Gastrocnemius medialis (tissue), 4 donors: ENCODE measurements at places on chromosomes 6 and 20.

- no peak for DNase-seq
Measured at GRCh38 chr6:44253307-44254101, 3.8 kb downstream of the SLC35B2 start.

GRCh38 chr6:13038315-13038714, 290.0 kb downstream of the TBC1D7 start:
- DNase-seq, result no peak

DNA sequence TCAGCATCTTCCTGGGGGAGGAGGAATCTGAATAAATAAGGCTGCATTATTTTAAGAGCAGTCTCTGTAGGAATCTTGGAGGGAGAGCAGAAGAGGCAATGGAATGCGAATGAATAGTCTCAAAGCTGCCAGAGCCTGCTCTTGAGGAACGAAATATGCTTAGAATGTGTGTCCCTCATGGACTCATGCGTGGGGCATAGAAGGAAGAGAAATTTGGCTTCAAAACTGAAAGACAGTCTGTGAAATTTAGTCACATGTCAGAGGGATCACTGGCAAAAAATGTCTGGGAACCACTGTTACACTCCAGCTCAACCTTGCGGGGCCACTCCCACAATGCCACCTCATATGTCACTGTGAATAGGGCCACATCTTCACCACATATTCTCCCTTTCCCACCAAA, 95.5 kb downstream of the GJA10 start:
- DNase-seq, result no peak

GRCh38 chr6:26270486-26270861, 94.5 kb upstream of the BTN3A2 start:
- no peak for DNase-seq

GRCh38 chr20:47287609-47288144, 68.8 kb downstream of the ZMYND8 start:
- DNase-seq, result no peak

DNA sequence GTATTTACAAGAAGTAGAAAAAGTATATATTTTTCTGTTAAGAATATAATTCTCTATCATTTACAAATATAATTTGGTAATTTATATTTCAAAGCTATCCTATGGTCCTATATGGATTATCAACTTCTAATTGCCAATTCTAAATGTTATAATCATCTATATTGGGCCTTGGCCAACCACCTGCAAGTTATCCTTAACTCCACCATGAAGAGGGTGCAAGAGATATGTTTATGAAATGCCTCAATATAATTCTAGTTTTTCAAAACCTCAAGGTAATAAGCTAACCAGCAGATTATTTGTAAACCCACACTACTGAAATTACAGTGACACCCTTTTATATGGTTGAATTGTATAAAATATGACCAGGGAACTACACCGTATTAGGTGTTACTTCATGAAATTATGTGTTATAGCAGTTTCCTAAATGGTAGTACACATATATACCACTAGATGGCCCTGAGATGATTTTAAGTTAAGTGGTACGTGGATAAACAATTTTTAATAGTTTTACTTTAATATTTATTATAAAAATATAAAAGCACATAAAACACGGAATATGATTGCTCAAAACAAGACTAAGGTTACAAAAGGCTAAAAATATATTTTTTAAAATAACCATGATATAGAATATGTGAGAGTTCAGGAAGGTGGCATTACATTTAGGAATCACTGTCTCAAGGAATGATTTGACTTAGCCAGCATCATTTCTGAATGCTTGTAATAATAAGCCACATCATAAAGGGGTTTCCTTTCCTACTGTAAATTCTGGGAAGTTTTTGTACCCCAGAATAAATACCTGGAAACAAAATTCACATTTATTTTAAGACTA, 9.8 kb upstream of the PNISR start:
- DNase-seq, result no peak

DNA sequence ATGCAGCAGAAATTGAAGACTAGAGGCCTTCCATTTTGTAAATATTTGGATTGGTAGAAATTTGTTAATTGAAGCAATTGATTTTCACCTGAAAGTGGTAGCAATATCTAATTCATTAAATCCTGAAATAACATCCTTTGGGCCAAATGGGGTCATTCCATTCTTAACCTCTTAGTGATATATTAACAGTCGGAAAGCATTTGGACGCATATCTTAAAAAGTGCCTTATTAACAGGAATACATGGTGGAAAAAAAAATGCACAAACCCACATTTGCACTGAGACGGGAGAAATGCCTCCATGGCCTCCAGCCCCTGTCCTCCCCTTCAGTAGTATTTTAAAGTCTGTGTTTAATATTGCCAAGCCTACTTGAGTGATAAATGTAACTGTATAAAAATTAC, 205.5 kb downstream of the TFAP2B start:
- DNase-seq, result no peak

GRCh38 chr6:45870531-45870930, 145.1 kb downstream of the CLIC5 start:
- no peak for DNase-seq

DNA sequence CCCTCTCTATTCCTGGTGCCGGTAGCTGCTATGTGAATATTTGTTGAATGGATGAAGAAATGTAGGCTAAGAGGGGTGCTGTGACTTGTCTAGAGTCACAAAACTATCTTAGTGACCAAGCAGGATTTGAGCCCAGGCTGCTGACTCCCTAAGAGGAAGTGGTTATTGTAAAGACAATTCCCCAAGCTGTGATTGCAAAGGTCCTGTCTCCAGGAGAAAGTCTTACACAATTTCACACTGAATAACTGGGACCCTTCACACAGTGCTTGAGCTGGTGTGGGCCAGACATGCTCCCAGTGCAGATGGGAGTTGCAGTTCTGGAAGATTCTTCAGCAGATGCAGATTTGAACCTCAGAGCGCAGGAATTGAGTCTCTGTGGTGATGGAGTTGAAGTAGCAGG, 38.1 kb downstream of the IYD start:
- no peak for DNase-seq

GRCh38 chr6:36094753-36095496, 35.4 kb upstream of the MAPK13 start:
- DNase-seq, result peak; percentile 47

GRCh38 chr6:32974016-32974333, 5.6 kb downstream of the BRD2 start:
- DNase-seq, result no peak

- DNase-seq, result no peak
Measured at GRCh38 chr6:90975741-90976140, 388.9 kb upstream of the MAP3K7 start.

DNA sequence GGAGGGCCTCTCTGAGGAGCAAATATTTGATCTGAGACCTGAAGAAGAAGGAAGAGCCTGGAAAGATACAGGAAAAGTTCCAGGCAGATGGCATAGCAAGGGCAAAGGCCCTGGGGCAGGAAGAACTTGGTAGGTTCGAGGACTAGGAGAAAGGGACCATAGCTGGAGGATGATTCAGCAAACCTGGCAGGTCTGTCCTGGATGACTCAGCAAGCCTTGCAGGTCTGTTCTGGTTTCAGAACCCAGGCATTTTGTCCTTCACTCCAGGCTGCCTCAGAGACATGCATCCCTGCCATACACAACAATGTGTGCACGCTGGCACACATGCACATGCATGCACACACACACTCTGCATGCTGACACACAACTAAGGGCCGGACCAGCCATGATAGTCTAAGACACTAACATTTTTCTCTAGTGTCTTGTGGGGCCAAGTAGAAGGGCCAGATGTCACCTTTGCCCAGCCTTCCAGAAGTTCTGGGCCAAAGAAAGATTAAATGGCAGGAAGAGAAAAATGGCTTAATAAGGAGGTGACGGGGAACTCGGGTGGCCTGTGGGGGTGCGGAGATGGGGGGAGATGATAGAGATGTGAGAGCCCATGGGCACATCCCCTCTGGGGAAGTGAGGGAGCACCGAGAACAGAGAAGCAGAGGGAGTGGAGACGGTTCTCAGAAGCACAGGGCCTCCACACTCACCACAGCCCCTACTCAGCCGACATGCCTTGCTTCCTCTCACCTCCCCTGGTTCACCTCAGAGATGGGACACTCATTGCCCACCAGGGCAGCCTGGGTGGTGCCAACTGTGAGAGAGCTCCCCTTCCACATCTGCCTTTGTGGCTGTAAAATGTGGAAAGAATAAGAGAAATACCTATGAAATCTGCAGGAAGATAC, 15.4 kb upstream of the TRIB3 start:
- DNase-seq, result no peak

DNA sequence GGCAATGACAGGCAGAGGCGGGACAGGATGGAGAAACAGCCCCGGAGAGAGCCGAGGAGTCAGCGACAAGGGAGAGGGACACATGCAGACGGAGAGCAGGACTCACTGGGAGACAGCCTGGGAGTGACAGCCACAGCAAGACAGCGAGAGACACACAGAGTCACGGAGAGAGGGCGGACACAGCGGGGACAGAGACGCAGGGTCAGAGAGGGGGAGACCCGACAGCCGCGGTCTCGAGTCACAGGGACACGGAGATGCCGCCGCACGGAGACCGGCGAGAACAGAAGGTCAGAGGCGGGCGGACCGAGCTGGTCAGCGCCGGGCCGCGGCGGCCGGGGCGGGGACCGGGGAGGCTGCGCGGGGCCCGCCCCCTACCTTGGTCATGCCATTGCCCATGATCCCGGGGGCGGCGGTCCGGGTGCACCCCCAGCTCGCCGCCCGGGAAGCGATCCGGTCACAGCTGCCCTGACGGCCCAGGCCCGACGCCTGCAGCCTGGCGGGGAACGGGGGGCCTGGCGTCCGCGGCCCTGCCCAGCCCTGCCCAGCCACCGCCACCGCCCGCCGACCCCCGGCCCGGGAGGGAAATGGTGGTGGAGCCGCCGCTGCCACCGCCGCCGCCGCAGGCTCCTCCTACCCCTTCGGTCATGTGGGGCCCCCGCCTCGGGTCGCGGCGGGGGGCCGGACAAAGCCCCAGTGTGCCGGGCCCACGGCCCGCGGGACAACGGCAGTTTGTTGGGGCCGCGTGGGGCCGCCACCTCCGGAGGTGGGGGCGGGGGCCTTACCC, at the start of the genes DUSP15 and TTLL9:
Gene DUSP15, minus strand, starts transcription at position 586 of the 784 bp plus-strand sequence. Its CDS starts 190 bp downstream, at position 396.
Gene TTLL9, plus strand, starts transcription at position 693 of the 784 bp plus-strand sequence. CDS start 493 bp downstream, outside the sequence.
- DNase-seq, result no peak
